ENCODE measurements at places on chromosomes 1 and 21.

DNA sequence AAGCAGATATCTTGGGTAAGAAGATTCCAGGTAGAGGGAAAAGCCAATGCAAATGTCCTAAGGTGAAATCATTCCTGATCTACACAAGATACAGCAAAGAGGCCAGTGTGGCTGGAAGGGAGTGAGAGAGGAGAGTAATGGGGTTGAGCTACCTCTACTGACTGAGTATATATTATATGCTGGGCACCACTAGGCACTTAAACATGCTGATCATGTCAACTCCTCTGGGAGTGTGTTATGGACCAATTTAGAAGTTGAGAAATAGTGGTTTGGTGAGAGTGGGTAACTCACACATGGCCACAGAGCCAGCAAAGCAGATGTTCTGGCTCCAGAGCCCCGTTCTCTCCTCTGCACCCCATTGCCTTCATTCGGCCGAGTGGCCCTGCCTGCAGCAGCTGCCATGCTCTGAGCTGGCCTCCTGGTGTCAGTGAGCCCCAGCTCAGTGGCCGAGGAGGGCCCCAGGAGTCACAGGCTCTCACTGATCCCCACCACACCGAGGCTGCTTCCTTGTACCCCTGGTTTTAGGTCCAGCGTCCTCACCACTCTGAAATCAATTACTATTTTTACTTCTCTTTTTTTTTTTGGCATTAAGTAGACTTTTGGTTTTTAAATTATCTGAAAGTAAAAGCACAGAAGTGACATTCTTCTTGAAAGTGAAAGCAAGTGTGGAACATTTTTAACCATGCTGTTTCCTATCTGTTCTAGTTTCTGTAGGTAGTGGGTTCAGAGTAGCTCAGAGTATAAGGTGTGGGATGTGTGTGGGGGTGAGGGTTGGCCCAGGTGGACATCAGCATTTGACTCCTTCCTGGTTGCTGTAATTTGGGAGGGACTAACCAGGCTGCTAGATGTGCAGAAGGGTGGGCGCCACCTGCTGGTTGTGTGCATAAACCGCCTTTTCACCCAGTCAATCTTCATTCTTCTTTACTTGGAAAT lies 45.8 kb upstream of the CRNN start:
- DNase-seq: no peak

DNA sequence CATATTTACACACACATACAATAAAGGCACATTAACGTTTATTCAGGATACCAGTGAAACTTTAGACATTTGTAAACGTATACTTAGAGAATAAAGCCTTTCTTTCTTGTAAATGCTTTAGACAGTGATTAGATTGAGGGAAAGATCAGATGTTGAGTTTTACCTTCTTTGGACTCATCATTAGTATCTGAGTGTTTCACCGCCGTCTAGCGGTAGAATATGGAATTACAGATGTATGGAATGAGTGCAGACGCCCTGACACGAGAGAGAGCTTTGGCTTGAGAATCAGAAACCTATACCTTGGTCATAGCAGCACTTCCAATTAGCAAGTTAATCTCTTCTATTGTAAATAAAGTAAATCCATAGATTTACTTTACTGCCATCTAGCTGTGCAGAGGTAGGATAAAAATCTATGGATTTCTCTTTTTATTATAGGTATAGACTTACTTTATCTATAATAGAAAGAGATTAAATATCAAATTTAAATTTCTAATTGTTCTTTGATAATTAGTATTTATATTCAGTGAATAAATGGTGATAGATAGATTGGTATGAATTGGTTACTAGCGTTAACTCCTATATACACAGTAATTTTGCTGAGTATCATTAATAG lies 12.6 kb downstream of the FLG2 start:
- DNase-seq: no peak

DNA sequence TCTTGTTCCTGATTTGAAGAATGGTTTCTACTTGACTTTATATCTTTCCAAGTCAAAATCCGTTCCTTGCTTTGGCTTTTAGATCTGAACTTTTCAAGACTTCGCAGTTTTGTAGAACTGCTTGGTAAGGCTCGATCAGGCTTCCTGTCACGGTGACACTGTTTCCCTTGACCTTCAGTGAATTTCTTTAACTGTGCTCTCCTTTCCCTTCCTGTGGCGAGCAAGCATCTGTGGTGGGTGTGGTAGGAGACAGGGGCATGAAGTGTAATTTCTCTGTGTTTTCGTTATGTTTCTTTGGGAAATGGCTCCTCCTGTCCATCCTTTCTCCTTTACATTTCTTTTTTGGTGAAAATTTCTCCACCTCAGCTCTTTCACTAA lies 10.4 kb downstream of the STYXL2 start:
- no peak for DNase-seq

DNA sequence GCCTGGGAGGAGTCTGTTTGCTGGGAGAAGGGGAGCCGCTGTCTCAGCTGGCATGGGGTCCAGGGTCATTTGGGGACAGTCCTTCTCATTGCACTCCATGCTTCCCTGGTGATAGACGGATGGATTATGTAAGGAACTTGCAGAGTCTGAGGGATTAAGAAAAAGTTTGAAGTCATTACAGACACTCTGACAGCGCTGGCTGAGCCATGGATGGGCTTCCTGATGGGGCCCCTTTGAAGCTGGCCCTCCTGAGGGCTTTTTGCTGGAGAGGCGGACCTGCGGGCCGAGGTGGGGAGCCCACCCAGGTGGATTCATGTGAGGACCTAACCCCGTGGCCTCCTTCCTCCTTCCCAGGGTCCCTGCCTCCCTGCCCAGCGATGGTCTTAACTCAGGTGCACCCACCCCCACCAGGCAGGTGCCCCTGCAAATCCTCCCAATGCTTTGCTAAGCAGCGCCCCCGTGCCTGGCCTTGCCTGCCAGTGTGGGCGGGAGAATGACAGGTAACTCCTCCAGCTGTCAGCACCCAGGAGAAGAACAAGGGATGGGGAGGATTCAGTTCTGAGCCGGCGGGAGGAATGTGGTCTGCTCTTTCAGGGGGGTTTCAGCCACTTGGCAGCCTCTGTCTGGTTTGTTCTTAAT lies 24.2 kb upstream of the C1orf174 start:
- no peak for DNase-seq

GRCh38 chr1:197247465-197247864 lies 20.6 kb upstream of the CRB1 start:
- DNase-seq: no peak

GRCh38 chr1:184019506-184019905 lies 18.0 kb downstream of the COLGALT2 start:
- DNase-seq: no peak

DNA sequence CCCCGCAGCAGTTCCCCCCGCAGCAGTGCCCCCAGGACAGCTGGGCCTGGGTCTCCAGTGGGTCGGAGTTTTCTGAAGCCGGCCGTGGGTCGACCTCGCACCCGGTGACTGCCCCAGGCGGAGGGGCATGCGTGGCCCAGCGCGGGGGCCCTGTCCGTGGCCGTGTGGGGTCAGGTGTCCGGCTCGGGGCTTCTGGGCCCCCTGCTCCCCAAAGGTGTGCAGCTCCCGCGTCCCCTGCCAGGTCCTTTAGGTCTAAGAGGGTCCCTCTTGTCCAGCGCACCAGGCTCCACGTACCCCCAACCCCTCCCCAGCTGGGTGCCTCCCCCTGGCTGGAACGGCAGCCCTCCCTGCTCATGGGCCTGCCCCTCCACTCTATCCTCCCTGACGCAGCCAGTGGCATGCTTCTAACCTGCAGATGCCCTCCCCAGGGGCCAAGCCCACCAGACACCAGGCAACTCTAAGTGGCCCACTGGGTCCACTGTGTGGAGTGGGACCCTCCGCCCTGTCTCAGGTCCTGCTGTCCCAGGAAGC lies 5.9 kb upstream of the HES4 start:
- DNase-seq: no peak
